Thoracic aorta (tissue), 2 donors: ENCODE measurements at places on chromosomes 4 and X.

- no peak for DNase-seq
Measured at GRCh38 chrX:112687189-112687691, 7.5 kb upstream of the LHFPL1 start.

GRCh38 chr4:154559494-154560418, 3.1 kb upstream of the FGB start:
- DNase-seq, result no peak

DNA sequence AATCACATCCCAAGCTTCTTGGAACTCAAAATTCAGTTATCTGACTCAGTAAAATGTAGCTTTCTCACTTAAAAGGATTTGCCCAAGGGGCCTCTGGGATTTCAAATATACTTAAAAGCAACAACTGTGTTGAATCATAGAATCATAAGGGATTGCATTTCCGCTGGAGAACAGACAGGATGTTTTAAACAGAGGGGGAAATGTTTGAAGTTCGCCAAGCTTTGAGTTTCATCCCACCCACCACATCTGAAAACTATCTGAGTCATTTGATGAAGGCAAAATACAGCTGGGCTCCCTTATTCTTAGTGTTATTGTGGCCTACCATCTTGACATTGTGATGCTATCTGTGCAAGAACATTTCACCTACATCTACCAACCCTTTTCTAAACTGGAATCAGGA, 73.5 kb downstream of the PPP1R2C start:
- DNase-seq, result no peak

DNA sequence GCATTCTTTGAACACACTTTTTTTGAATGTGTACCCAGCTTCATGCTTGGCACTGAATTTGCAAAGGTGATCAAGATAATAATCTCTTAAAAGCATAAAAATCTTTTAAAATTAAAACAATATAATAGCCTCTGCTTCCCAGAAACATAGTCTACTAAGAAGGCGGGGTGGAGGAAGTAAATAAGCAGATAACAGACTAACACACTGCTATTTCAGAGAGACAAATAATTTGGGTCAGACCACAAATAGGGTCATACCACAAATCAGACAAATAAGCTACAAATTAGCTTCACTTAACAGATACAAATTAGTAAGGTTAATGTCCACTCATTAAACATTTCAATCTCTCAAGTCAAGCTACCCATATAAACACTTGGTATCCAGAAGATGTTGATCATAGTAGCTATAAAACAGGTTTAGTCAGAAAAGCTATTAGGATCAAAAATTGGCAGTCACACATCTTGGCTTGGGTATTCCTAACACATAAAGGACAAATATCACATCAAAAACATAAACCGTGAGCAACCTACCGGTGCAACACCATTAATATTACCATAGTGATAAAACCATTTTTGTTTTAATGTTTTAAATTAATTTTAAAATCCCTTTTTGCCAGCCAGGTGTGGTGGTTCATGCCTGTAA, 47.3 kb downstream of the PPP3CA start:
- DNase-seq, result no peak

GRCh38 chr4:122635205-122635604, 14.3 kb upstream of the IL21 start:
- DNase-seq, result no peak

- no peak for DNase-seq
Measured at GRCh38 chr4:8261851-8262535, 7.6 kb upstream of the HTRA3 start.

DNA sequence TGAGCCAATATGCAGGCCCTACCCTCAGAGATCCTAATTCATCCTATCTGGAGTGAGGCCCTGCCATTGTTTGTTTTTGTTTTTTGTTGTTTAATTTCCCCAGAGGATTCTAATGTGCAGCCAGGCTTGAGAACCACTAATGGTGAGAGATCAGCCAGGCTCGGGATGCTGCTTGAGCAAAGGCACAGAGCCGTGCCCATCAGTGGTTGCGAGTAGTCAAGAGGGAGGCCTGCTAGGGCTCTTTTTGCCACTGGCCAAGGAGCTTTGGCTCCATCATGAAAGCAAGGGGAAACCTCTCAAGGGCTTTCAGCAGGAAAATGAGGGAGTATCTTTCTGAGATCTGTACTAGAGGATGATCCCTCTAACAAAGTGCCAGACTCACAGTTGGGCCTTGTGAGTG, 2.7 kb downstream of the TCEANC start:
- DNase-seq, result no peak

DNA sequence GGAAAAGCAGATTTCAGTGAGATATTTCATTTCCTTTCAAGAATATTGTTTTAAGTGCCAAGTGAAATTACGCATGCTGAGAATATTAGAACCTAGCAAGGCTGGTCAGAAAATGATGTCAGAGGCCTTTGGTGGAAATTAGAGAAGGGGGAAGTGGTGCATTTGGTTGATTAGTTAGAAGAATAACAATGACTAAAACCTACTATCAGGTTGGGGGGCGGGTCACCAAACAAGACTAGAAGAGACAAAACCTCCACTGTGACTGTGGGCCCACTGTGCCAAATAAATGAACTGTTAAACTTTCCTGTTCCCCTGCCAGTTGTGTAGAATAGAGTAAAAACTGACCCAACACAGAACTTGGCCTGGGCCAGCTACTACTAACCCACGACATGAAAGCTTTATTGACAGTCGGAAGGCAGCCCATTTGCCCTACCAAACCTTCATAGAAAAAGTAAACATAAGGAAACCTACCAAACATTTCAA, 2.9 kb downstream of the RAPGEF2 start:
- DNase-seq, result peak; percentile 25

DNA sequence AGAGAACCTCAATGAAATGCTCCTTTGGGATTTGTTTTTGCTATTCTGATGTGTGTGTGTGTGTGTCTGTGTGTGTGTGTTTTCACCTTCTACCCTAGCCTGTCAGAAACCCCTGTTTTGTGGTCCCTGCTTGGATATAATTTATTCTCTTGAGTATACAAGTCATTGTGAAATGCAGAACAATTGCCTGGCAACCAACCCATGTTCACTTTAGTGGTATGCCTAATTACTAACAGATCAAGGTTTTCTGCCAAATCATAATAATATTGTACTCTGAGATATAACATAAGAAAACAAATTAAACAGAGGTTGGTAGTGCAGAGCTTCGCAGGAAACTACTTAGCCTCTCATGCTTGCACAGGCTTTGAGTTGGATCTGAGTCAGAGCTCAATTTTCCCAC, 7.0 kb upstream of the TET2 start:
- no peak for DNase-seq

DNA sequence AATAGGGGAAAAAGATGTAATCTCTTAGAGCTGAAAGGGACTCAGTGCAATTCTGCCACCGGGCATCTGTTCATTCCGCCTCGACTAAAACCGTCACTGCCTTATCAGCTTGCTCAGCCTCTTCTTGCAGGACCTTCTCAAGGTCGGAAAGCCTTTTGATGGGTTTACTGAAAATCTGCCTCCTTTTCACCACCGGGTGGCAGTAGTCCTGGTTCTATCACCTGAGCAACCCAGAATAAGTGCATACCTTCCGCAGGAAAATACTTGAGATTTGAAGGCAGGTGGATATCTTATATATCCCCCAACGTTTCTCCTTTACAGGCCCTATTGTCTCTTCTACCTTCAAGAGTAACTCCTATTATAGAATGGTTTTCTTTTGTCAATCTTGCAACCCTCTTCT, 103.4 kb upstream of the PAK3 start:
- DNase-seq, result no peak

- DNase-seq, result no peak
Measured at GRCh38 chr4:24197955-24198354, 308.1 kb upstream of the PPARGC1A start.

DNA sequence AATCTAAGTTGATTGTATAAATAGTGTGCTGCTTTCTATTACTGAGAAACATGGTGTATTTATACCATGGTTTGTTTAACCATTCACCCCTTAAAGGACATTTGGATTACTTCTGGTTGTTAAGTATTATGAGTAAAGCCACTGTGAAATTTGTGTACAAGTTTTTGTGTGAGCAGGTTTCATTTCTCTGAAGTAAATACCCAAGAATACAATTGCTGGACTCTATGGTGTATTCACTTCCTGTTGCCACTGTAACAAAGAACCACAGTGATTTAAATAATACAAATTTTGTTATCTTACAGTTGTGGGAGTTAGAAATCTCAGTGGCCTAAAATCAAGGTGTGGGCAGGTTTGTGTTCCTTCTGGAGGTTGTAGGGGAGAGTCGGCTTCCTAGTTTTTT, 869.6 kb downstream of the CCSER1 start:
- DNase-seq, result no peak

DNA sequence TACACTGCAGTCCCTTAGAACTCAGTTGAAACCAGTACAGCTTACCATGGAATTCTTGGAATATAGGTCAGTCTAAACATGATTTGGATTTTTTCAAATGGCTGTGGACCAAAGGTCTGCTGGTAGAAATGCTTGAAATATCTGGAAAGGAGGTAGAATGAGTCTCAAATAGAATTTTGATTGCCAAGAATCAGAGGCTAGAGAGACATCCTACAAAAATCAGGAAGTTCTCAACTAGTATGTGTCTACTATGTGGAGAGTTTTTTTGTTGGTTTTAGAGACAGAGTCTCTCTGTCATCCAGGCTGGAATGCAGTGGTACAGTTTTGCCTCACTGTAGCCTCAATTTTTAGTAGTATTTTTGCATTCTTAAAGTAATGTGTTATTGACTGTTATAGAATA, 53.6 kb downstream of the PAQR3 start:
- no peak for DNase-seq

- DNase-seq, result no peak
Measured at GRCh38 chr4:124596816-124597215, 115.7 kb downstream of the ANKRD50 start.

- no peak for DNase-seq
Measured at GRCh38 chr4:151582098-151582497, 173.1 kb downstream of the FHIP1A start.

DNA sequence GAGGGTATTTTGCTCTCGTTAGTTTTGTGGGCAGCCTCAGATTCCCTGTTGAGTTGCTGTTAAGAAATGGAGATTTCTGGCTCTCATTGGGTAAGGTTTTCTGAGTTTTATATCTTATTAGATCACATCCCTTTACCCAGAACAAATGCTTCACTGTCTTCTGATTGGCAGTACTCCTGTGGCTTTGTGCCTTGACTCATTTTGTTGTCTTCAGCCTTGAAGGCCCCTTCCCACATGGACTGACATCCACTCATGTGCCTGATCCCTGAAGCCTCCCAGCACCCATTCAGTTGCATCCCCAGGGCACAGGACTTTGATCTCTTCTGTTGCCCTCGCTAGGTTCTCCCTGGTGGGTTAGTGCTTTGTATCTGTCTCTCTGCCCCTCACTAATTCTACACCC, 10.4 kb downstream of the MED28 start:
- DNase-seq, result no peak
